ENCODE measurements at places on chromosomes 11 and 22.

GRCh38 chr11:24421766-24422165 lies 75.1 kb upstream of the LUZP2 start:
- H3K36me3 ChIP-seq, result no peaks in the 10 kb centered on the region
- H3K27me3 ChIP-seq, result no peaks in the 10 kb centered on the region
- no peak overlapping the region for H3K27ac ChIP-seq

GRCh38 chr11:94734563-94735275 lies 33.4 kb upstream of the AMOTL1 start:
- no peaks in the 10 kb centered on the region for H3K27me3 ChIP-seq
- no peak overlapping the region for H3K4me3 ChIP-seq
- no peaks in the 10 kb centered on the region for H3K36me3 ChIP-seq
- no peak for DNase-seq

DNA sequence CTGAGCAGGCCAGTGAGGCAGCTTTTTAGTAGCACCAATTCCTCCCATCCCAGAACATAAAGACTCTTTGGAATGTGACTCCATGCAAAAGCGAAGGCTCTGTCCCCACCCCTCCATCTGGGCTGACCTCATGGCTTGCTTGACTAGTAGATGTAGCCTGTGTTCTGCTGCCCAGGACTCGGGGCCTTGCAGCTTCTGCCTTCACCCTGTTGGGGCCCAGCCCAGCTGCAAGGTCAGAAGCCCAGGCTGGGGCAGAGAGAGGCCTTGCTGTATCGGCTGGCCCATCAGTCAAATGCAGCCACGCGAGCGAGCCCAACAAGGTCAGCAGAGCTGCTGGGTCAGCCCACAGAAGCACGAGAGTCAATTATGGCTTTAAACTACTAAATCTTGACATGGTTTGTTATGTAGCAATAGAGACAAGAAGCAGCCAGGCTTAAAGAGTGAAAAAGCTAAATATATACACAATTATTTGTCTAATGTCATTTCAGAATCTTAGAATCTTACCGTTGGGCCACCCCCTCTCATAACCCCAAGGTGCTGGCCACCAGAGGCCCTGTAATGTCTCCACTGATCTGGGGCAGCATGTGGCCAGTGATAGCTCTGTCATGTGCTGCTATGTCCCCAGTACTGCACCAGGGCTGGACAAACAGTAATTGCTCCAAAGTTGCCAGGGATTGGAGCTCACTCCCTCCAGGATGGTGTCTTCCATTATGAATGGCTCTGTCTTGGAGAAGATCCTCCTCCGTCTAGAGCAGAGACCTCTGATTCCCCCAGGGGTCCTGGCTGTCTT lies 10.4 kb upstream of the WNT11 start:
- no peak for DNase-seq
- no peaks in the 10 kb centered on the region for H3K4me1 ChIP-seq
- H3K27me3 ChIP-seq, result peaks cover 6% of the 10 kb centered on the region
- no peak overlapping the region for H3K27ac ChIP-seq
- H3K4me3 ChIP-seq, result no peak overlapping the region
- H3K36me3 ChIP-seq, result no peaks in the 10 kb centered on the region

DNA sequence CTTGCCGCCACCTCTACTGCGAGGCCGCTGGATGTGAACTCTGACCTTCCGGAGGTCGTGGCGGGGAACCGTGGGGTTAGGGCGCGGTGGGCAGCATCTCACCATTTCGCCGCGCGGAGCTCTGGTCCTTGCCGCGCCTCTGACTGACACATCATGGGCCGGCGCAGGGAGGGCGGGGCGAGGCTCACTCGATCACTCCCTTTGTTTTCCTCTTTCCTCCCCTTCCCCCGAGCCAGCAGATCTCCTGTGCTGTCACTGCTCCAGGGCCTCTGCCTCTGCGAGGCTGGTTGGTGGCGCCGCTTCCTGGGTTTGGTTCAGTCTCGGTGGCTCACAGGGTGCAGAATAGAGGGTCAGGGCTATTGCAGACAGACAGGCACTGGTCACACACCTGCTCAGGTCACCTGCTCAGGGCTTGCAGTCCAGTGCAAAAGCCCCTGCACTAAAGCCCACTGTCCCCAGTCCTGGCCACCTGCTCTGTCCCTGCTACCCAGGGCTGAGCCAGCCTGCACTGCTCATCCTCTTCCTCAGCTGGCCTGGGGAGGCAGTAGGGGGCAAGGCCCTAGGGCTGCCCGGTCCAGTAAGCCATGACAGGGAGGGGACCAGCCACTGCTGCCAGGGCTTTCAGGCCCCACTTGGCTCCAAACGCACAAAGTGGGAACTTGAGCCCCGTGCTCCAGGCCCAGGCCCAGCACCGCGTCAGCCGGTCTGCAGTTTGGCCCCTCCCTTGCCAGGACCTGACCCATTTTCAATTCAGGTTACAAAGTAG lies 36.2 kb downstream of the PISD start:
- peaks cover 63% of the 10 kb centered on the region for H3K4me1 ChIP-seq
- no peak overlapping the region for H3K4me3 ChIP-seq
- H3K36me3 ChIP-seq, result peaks cover 12% of the 10 kb centered on the region
- H3K27me3 ChIP-seq, result no peaks in the 10 kb centered on the region

- H3K36me3 ChIP-seq, result peaks cover 15% of the 10 kb centered on the region
- no peak overlapping the region for H3K4me3 ChIP-seq
- no peak for DNase-seq
- H3K27ac ChIP-seq, result peak overlapping the region; percentile 26
- H3K4me1 ChIP-seq, result peaks cover 4% of the 10 kb centered on the region
Measured at GRCh38 chr11:58564231-58564630, 11.4 kb downstream of the LPXN start.

- H3K27me3 ChIP-seq, result no peaks in the 10 kb centered on the region
- H3K36me3 ChIP-seq, result no peaks in the 10 kb centered on the region
- peaks cover 89% of the 10 kb centered on the region for H3K4me1 ChIP-seq
Measured at GRCh38 chr22:40180403-40180802, 2.7 kb downstream of the TNRC6B start.

DNA sequence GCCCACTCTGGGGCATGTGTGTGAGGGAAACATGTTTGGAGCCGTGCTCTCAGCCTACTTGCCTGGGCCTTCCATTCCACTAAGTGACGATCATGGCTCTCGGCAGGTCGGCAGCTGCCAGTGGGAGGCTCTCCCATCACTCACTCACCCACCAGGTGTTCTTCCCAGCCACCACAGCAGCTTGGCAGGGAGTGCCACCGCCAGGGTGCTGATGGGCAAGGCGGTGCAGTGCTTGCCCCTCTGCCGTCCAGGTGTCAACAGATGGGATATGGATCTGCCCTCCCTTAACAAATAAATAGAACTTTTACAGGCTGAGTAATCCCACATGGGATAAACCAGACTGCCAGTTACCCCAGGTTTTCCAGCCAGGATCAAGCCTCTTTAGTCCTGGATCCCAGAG lies 205.5 kb upstream of the TMEM45B start:
- H3K4me1 ChIP-seq, result peaks cover 28% of the 10 kb centered on the region
- no peak overlapping the region for H3K4me3 ChIP-seq
- H3K36me3 ChIP-seq, result no peaks in the 10 kb centered on the region

DNA sequence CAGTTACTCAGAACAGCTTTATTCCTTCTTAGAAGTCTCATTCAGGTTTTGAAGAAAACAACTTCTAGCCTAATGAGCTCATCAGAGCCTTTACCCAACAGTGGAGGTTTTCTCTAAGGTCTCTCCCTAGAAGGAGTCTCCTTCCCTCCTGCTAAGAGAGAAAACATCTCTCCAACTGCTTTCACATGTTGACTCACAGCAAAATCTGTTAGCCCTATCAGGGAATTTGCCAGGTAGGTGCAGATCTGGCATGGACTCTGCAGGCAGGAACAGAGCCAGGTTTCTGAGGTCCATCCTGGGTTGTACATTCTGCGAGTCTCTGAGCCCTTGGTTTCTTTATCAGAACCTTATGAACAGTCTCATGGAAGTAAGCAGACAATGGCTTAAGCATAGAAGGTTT lies 214.4 kb downstream of the HIPK3 start:
- H3K27ac ChIP-seq, result no peak overlapping the region
- peaks cover 3% of the 10 kb centered on the region for H3K27me3 ChIP-seq
- no peaks in the 10 kb centered on the region for H3K36me3 ChIP-seq
- no peak overlapping the region for H3K4me3 ChIP-seq
- DNase-seq, result no peak
- H3K4me1 ChIP-seq, result peaks cover 6% of the 10 kb centered on the region

GRCh38 chr11:128494418-128495332 lies 92.7 kb downstream of the ETS1 start:
- peaks cover 66% of the 10 kb centered on the region for H3K4me1 ChIP-seq
- peaks cover 5% of the 10 kb centered on the region for H3K36me3 ChIP-seq
- no peak for DNase-seq
- no peaks in the 10 kb centered on the region for H3K27me3 ChIP-seq
- H3K4me3 ChIP-seq, result no peak overlapping the region
- H3K27ac ChIP-seq, result peak overlapping the region; percentile 80

DNA sequence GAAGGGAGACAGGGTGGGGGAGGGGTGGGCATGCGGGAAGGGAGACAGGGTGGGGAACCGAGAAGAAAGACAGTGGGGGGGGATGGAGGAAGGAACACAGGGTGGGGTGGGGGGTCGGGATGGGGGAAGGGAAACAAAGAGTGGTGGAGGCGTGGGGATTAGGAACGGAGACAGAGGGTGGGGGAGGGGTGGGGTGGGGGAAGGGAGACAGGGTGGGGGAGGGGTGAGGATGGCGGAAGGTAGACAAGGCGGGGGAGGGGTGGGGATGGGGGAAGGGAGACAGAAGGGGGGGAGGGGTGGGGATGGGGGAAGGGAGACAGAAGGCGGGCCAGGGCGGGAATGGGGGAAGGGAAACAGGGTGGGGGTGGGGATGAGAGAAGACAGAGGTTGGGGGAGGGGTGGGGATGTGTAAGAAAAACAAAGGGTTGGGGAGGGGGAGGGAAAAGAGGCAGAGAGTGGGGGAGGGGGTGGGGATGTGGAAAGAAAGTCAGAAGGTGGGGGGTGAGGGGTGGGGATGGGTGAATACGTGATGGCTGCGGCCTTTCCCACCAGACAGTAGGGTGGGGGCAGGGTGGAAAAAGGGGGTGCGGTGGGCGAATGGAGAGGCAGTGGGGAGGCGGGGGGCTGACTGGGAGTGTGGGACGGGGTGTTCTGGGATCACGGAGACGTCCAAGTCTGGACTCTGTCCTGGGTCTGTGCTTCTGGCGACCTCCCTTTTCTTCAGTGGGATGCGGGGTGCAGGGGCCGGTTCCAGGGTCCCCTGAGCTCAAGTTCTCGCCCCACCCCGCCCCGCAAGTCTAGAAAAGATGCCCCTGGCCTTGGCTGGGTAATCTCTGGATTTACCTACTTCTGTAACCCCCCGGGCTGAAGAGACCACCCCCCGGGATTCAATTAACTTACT lies 744 bp downstream of the PRAME start:
- H3K27ac ChIP-seq, result no peak overlapping the region
- H3K36me3 ChIP-seq, result no peaks in the 10 kb centered on the region
- H3K4me3 ChIP-seq, result no peak overlapping the region

GRCh38 chr22:24432059-24432853 lies 4.9 kb downstream of the ADORA2A start:
- no peak overlapping the region for H3K27ac ChIP-seq
- peaks cover 3% of the 10 kb centered on the region for H3K27me3 ChIP-seq
- DNase-seq, result no peak
- H3K4me1 ChIP-seq, result peaks cover 43% of the 10 kb centered on the region
- no peaks in the 10 kb centered on the region for H3K36me3 ChIP-seq
